ENCODE measurements at places on chromosomes 2 and 18.
A peak's percentile ranks its signal among the peaks of the same experiment; 100 is the strongest.

- DNase-seq, result no peak
Observed at GRCh38 chr2:215787025-215787424, 226.3 kb downstream of the MREG start.

DNA sequence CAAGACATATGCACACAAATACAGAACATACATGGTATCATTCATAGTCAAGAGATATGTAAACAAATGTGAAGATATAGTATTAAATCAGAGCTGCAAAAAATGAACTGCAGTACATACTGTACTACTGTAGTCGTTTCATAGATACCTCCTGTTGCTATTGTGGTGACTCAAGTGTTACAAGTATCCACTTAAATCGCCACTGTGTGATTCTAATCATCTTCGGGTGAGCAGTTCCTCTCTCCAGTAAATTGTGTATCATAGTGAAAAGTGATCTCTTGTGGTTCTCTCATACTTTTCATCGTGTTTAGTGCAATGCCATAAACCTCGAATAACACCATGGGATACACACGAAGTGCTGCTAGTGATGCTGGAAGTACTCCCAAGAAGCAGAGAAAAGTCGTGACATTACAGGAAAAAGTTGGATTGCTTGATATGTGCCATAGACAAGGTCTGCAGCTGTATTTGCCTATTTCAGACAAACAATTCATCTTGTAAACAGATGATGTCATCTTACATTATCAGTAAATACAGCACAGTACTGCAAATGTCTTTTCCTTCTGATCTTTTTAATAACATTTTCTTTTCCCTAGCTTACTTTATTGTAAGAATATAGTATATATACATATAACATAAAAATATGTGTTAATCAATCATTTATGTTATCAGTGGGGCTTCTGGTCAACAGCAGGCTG, 222.2 kb downstream of the BCL11A start:
- DNase-seq, result no peak

DNA sequence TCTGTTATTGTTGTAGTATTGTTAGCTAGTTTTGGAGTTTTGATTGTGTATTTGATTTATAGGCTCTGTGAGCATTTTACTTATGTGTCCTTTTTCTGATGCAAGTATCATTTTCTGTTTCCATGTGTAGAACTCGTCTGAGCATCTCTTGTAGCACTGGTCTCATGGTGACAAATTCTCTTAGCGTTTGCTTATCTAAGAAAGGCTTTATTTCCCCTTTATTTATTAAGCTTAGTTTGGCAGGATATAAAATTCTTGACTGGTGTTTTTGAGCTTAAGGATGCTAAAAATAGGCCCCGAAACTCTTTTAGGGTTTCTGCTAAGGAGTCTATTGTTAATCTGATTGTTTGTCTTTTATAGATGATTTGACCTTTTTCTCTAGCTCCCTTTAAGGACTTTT, 57.6 kb upstream of the THUMPD2 start:
- DNase-seq, result no peak

DNA sequence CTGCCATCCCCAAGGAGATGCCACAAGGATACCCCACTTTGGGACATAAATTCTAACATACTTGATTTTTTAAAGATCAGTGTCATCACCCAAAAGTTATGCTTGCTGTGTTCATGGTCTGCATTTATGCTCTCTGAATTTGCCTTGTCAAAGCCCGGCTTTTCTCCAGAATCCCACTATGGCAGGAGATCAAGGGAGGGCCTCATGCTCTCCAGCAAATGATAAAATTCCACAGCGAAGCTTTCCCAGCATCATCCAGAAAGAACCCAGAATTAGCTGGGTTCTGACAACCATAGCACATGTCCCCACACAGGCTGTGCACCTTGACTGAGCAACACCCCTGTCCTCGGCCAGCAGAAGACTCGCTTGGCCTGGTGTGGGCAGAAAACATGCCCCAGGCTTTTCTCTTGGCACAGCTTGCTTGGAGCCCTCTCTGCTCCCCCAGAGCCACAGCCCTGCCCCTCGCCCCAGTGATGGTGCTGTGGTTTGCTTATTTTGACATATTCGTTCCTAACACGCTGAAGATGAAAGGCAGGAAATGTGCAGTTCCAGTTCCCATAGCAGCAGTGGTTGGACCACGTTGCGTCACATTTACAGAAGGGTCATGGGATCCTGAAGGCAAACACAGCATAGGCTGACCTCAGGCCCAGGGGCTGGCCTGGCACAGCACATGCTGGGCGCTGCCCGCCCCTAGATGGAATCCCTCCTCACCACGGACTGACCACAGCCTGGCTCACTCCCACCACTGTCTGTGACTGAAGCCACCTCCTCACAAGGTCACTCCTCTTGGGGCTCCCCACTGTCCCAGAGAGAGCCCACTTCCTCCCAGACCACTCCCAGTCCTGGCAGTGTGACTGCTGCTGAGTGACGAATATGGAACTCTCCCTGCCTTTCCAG, 14.1 kb upstream of the CHRNA1 start:
- DNase-seq, result peak; percentile 78

DNA sequence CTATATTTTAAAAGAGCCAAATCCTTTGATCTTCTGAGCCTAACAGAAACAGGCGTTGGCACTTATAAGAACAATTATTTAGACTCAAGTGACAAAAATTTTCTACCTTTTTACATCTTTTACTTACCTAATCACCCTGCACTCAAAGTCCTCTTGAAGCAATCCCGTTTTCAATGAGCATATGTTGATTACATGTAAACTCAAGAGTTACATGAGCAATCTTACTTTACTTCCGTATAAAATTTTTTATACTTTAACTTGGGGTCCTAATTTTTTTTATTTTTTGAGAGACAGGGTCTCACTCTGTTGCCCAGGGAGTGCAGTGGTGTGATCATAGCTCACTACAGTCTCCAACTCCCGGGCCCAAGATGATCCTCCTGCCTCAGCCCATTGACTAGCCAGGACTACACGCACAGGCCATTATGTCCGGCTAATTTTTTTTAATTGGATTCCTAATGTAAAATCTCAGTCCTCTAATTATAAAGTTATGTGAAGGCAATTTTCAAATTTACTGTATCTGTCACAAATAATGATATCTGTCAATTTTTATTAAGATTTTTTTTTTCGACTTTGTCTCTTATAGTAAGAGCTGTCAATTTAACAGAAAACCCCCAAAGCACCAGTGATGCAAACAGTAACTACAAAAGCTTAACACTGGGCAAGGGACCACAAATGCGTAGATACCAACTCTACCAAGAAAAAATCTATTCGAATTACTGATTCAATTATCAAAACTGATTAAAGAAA, 19.1 kb upstream of the STPG4 start:
- no peak for DNase-seq

- DNase-seq, result no peak
Observed at GRCh38 chr2:113075030-113075429, 7.3 kb downstream of the IL1F10 start.

- no peak for DNase-seq
Observed at GRCh38 chr2:81194176-81194575, 889.6 kb upstream of the LRRTM1 start.

- DNase-seq, result no peak
Observed at GRCh38 chr2:149034406-149034805, 4.1 kb upstream of the LYPD6B start.

DNA sequence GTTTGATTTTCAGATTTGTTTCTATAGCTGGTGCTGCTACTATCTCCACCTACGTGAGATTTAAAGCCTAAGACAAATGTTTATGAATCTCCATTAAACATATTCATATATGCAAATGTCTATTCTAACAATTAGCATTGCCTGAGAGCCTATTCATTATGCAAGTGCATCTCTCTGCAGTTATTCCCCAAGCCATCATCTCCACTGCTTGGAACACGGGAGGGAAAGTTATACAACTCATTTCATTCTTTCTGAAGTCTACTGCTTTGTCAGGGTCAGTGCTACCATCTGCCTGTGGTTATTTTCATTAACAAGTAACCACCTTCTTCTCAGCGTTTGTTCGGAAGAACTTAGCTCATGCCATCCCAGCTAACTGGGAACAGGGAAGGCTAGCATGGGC, 188.8 kb upstream of the REV1 start:
- no peak for DNase-seq

- no peak for DNase-seq
Observed at GRCh38 chr2:222698276-222698675, 26.8 kb downstream of the MOGAT1 start.

DNA sequence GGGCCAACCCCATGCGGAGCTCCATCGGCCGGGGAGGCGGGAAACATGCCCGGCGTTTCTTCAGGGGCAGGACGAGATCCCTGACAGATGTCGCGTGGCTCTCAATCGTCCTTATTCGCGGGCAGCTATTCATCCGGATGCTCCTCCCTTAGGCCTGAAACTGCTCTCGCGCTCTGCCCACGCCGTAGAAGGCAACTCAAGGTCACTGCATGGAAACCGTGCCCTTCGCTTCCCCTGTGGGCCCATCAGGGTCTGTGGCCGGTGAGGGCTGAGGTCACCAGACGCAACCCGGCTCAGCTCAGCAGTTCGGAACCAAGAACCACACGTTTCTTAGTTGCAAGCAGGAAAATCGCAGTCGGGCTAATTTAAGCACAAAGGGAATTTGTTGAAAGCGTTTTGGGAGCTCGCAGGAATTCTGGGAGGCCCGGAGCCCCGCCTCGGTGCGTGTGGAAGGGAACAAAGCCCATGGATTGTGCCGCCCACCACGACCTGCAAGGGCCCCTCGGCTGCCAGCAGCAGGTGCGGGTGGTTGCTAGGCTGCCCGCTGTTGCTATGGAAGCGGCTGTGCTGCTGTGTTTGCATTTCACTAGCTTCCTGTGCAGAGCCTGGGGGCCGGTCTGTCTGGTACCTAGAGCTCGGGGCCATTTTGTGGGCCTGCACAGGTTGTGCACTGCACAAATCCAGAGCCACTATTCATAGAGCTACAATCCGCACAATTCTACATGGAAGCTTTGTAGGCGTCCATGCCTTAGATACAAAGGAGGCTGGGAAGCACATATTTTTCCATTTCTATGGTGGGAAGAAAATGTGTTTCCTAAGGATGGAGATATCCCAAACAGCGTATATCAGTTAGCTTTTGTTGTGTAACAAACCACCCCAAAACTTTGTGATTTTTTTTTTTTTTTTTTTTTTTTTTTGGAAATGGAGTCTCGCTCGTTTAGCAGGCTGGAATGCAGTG, 6.0 kb upstream of the ALLC start:
- peak; percentile 80 for DNase-seq

DNA sequence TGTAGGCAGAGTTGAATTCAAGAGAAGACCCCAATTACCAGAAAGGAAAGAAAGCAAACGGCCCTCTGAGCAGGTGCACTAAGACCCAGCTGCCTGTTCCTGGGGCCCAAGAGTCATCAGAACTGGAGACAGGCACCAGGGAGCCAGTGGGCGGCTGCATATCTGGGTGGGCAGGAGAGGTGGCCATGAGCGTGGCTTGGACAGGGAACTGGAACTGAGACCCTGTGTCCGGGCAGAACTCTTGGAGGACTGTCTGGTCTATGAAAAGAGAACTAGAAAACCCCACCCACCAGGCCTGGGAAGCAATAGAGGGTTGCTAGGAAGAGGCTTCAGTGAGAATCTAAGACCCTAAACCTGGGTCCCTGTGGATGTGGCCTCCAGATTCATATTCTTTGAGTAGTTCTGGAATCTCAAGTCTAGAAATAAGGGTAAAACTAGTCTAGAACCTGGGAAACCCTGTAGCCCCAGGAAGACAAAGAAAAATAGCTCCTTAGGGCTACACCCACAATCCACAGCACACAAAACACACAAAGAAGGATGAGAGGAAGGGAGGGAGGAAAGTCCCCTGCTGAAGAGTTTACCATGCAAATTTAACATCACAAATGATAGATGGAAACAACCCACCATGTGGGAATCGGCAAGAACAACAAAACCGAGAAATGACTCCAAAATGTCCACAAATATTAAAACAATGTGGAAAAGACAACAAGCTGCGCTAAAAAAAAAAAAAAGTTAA, 147.0 kb downstream of the HDAC4 start:
- no peak for DNase-seq

GRCh38 chr2:182584462-182584861, 131.6 kb upstream of the DNAJC10 start:
- DNase-seq, result no peak

DNA sequence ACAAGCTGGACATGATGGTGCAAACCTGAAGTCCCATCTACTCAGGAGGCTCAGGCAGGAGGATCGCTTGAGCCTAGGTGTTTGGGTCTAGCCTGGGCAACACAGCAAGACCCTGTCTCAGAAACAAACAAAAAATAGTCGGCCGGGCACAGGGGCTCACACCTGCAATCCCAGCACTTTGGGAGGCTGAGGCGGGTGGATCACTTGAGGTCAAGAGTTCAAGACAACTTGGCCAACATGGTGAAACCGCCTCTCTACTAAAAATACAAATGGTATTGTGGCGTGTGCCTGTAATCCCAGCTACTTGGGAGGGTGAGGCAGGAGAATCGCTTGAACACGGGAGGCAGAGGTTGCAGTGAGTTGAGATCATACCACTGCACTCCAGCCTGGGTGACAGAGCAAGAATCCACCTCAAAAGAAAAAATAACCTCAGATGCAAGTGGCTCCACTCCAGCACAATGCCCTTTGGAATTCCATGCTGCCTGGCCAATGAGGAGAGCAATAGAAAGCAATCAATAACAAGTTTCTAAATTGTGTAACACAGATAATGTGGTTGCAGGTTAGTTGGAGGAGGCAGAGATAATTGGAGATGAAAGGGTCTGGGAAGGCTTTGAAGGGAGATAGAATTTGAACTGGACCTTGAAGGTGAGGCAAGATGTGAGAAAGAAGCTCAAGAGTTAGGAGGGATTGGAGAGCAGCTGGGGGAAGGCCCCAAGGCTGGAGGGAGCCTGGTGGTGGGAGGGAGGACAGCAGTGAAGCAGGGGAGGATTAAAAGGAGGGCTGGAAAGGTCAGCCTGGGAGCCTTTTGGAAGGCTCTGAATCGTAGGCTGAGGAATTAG, 6.0 kb downstream of the TTC31 start:
- no peak for DNase-seq

DNA sequence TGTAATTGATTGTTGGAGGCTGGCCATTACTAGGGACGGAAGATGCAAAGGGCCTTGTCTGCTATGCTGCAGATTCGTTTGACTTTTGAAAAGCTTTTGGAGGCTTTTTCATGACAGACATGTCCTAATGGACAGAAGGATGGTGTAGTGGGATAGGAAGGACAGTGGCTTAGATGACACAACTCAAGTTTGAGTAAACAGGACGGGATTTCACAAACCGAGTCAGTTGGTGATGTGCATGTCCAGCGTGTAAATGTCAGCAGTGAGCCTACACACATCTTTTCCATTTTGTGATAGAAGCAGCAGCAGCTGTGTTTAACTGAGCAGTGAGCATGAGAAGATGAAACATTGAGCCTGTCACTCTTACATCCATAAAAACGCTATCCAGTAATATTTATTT, 76.0 kb downstream of the NCK2 start:
- no peak for DNase-seq

- DNase-seq, result peak; percentile 55
Observed at GRCh38 chr2:26772064-26773001, 8.2 kb downstream of the SLC35F6 start.

DNA sequence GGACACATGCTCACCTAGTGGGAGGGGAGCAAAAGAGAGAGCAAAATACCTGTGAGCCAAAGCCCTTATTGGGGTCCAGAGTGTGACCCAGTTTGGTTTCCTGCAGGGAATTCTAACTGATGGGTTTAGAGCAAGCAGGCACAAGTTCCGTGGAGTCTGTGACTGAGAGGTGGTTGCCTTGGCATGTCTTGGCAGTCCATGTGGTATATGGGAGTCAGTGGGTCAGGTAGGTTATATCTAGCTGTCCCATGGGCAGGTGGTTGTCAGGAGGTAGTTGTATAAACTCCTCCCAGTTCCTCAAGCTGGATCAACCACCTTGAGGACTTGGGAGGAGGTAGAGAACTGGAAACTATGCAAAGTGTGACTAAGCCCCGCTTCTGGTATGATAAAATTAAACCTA, 452.8 kb upstream of the VWC2L start:
- DNase-seq, result no peak

Measured in right hindlimb (tissue), 1 donor.